ENCODE measurements at places on chromosomes 2 and 18.

DNA sequence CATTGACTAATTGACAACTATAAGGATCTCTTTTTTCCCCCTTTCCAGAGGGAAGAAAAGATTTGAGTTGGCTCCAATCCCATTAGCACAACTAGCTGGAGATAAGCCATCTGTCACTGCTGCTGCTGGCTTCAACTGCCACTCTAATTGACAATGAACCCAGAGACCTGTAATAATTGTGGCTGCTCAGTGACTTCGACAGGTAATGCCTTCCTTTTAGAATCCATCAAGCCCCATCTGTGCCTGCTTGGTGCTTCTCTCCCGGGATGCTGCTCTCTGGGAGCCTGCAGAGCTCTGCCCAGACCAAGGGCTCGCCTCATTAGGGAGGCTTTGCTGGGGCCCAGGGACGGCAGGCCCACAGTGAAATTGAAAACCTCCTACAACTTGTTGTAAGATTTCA, 376.7 kb upstream of the SOX11 start:
- no peak for DNase-seq

GRCh38 chr2:234446404-234447076, 50.3 kb downstream of the ARL4C start:
- peak; percentile 87 for DNase-seq

DNA sequence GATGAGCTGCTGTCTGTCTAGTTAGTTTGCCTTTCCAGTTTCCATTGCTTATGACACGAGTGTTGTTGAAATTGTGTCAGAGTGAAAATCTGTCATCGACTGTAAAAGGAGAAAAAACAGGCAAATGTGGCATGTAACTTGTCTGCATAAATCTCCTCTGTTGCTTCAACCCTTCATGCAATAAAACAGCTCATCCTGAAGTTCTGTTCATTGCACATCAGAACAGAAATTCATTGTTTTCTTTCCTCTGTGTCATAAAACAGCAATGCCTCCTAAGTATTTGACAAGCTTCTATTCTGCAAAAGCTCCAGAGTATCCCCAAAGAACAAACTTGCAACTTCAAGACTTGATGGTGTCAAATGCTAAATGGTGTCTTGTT, 432.1 kb downstream of the MEIS1 start:
- no peak for DNase-seq

DNA sequence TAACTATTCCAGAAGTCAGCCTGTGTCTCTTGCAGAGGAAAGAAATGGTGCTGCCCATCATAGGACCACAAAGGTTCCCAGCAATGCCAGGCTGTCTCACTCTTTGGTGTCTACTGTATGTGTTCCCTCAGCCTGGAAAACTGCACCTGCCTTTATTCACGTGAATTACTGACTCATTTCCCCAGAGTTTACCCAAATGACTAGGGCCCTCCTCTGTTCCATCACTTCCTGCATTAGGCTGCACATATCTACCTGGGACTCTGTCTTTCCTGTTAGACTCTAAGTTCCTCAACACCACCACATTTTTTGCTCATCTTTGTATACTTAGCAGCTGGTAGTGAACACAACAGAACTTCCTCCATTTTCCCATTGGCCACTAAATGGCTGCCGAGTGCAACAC, 188.3 kb downstream of the FHOD3 start:
- no peak for DNase-seq

- no peak for DNase-seq
Observed at GRCh38 chr2:162256591-162256991, 13.3 kb upstream of the FAP start.

- DNase-seq: no peak
Observed at GRCh38 chr2:233386382-233387041, 32.2 kb downstream of the DGKD start.

DNA sequence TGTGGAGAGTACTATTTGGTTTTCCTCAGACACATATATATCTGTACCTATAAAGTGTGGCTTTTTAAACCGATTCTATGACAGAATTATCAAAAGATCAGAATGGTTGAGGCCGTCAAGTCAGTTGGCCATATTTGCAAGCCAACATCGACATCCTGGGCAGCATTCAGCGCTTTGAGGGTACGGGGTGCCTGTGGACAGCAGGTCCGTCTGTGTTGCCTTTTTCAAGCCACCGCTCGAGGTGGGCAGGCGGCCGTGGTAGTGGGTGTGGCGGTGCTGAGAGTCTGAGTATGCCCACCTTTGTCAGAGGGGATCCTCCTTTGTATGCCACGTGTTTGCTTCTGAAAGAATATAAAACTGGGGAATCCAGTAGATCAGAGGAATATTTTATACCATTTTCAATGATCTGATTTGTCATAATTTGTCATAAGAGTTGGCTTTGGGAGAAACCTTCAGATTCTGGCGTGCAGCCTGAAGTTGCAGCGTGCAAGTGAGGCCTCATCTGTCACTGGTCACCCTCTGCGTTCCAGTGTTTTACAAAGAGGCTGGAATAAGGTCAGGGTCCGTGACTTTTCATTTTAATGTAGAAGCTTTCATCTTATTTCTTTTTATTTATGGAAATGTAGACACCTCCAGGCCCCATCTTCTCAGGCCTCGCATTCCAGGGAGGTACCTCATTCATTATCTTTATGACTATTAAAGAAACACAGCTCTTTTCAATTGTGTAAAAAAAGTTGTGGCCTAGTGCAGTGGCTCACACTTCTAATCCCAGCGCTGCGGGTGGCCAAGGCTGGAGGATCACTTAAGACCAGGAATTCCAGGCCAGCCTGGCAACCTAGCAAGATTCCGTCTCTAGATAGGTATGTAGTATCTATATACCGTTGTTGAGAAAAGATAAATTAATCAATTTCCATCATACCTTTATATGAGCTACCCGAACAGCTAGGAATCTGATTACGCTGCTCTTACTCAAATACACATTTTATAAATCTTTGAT, 37.8 kb upstream of the RBM44 start:
- DNase-seq: no peak

DNA sequence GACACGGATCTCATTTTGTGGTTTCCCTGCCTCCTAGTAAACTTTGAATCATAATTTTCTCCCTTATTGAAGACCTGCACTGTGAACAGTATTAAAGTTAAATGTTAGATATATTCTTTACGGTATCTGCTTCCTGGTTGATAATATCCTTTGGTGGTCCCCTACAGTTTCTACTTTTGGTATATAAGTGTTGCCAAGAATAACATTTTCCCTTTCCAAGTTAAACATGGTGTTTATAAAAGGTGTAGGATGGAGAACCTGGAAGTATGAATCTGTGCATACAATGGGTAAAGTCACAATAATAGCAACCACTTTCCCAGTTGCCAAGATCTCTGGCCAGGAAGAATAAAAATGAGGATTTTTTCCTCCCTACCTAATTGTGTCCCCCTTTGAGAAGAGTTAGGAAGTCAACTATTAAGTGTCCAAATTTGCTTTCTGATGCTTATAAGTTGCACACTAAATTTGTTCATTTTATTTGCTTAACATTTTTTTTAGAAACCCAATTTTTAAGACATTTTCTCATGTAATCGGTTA, 201.0 kb upstream of the STK17B start:
- no peak for DNase-seq

DNA sequence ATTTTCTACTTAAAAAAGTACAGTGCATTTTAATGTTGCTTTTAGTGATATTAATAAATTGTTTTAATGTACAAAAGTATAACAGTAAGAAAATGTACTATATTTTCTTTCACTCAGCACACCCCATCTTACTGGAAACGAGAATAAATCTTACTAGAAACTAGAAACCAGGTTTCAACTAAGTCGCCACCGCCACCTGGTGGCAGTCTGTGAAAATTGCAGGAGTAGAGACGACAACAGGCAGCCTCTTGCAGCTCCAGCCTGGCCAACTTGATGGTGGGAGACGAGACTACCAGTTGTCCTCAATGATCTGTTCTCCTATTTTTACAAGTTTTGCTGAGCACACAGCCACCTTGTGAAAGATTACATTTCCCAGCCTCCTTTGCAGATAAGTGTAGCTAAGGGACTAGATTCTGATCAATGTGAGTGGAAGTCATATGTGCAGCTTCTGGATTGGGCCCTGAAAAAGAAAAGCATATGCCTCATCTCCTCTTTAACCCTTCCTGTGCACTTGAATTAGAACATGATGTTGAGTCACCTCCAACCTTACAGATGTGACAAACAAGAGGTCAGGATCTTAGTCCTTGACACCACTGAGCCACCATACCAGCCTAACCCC, 8.7 kb downstream of the OTOF start:
- DNase-seq: no peak

DNA sequence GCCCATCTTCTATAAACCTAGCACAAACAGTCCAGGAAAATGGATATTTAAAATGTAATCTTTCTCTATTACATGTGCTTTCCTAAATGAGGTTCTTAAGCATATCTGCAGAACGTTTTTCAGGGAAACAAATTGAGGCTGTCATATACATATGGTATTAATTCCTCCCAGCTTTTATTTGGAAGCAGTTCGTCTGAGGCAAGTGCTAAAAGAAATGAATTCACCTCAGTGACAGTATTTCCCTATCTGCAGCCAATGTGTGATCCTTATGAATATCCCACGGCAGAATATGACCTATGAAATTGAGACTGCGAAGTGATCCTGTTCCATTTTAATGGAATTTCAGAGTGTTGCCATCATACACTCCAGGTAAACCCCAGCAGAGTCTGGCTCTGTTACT, 7.1 kb downstream of the MYOM1 start:
- DNase-seq: no peak

DNA sequence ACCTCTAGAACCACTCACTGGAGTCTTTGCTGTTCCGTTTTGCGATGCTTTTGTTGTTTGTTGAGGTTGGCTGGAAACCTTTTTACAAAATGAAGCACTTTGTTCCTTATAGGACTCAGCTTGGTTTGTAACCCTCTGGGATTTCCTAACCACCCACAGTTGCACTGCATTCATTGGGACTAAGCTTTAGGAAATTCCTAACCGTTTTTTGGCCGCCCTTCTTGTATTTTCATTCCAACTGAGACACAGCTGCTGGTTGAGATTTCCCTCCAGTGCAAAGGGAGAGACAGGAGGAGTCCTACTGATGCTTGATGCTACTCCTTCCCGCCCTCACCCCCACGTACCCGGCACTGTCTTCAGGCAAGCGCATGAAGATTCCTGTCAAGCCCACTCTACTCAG, 6.1 kb upstream of the DIPK1C start:
- DNase-seq: no peak

- no peak for DNase-seq
Observed at GRCh38 chr2:208025814-208026184, 472 bp upstream of the PLEKHM3 start.

DNA sequence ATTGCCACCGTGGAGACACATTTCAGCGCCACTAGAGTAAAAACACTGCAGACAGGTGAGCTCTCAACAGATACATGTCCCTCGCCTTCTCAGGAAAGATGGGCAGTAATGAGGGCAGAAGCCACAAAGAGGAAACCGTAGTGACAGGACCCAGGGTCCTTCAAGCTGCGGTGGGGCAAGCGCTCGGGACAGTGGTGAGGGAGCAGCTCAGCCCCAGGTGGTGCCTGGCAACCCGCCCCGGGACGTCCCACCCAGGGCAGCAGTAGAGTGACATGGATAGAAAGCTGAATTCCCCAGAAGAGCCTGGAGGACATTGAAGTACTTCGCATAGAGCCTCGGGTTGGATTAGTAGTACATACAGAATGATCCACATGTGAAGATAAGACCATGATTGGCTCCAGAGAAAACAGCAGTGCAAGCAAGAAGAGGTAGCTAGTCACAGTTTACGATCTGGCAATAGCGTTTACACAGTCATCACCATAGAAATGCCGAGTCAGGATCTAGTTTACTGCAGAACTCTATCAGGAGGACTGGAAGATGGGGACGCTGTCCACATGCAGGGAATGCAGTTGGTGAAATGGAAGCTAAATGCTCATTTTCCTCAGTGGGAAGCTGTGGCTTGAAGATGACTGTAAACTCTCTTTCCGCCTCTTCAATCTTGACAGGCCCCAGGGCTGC, 37.4 kb upstream of the ALPP start:
- no peak for DNase-seq

- no peak for DNase-seq
Observed at GRCh38 chr2:111057045-111057444, 63.7 kb upstream of the BCL2L11 start.

DNA sequence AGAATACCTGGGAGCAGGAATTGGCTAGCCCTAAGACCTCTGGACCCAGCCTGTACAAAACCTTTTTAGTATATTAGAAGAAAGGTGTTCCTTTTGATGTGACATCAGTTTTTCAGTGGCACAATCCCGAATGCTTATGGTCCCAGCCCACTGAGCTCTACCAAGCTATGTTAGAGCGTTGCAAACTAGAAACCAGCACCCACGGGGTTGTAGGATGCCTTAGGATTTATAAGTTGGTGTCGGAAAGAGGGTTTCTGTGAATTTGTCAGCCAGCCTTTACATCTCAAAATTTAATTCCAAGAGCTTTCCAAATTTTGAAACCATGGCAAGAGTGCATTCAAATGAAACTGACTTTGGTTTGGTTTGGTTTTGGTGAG, 499 bp upstream of the LMAN1 start:
- DNase-seq: no peak

- DNase-seq: no peak
Observed at GRCh38 chr2:219722276-219722879, 94.9 kb downstream of the SLC4A3 start.

DNA sequence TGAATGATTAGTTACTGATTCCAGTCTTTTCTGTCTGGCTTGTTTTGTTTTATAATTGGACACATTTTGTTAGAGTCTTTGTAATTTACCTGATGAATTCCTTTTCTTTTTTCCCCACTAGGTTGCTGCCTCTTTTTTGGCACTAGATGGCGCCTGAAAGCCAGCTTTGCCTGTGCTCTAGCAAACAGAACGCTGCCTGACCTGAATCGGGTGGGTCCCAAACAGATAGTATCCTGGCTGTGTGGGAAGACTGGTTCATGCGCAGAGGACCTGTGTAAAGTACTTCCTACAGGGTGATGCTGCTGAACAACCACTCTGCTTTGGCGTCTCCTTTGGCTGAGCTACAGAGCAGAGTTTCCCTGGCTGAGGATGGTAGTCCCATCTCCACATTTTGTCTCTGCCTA, 288.2 kb downstream of the IKZF2 start:
- no peak for DNase-seq

DNA sequence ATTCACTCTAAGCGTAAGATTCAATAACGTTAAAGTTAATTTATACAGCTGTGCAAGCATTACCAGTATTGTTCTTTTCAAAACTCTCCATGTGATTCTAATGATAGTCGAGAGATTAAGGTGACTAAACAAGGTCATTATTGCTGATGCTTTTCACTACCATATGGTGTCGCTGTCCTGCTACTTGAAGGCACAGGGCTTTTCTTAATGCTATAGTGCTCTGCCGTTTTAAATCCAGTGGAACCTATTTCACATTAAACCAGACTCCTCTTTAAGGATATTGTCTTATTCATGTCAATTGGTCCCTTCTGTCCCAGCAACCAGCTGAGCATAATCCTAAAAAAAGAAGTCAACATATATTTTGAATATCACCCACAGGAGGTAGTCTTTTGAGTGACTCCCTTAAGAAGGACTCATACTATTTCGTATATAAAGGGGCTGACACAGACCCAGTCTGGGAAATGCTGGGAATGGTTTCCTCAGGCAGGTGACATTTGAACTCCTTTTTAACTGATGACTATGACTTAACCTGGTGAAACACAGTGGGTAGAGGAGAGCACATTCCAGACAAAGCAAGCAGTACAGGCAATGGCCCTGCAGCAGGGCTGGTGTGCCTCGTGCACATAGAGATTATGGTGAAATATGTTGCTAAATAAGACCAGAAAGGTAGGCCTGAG, 53.9 kb upstream of the CYTIP start:
- no peak for DNase-seq

Measured in hematopoietic multipotent progenitor cell (in vitro differentiated cells).